Stimulated activated CD4-positive, alpha-beta T cell treated with anti-CD3 and anti-CD28 coated beads, Interleukin-15, amount 100 ng/mL, for 1 hour (primary cell): ENCODE measurements at places on chromosomes 7 and 10.

GRCh38 chr7:134669845-134670373 lies 23.3 kb downstream of the BPGM start:
- peak; percentile 53 for DNase-seq

DNA sequence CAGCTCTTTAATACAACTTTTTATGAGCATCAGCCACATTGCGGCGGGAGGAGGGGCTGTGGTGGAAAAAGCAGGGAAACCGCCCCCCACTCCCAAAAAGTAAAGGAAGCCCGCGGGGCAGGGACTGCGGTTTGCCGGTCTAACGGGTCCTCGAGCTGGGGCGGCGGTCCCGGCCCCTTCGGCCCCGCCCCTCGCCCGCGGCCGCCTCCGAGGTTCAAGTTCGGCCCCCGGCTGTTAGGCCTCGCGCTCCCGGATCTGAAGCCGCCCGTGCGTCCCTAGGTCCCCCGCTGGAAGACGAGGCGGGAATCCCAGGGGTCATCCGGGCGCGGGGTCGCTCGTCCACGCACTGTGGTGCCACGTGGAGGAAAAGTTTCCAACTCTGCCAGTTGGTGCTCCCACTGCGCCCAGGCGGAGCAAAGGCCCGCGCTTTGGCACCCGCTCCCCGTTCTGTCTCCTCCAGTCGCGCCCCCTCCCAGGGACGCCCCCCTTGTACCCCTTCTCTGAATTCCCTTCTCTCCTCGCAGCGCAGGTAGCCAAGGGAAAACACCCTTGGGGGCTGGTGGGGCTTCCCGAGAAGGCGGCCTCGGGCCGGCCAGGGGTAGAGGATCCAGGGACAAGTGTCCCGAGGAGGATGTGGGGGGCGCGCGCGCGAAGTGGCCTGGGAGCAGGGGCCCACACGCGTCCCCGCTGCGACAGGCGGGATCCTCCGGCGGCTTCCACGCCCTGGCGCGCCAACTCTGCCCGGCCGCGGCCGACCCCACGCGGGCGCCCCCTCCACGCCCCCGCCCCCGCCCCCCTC lies 798 bp upstream of the AUTS2 start:
- no peak for DNase-seq

GRCh38 chr10:122359621-122360020 lies 14.9 kb upstream of the PLEKHA1 start:
- no peak for DNase-seq

- no peak for DNase-seq
These were observed 19.4 kb upstream of the FHIP2A start for GRCh38 chr10:114802177-114802576.

DNA sequence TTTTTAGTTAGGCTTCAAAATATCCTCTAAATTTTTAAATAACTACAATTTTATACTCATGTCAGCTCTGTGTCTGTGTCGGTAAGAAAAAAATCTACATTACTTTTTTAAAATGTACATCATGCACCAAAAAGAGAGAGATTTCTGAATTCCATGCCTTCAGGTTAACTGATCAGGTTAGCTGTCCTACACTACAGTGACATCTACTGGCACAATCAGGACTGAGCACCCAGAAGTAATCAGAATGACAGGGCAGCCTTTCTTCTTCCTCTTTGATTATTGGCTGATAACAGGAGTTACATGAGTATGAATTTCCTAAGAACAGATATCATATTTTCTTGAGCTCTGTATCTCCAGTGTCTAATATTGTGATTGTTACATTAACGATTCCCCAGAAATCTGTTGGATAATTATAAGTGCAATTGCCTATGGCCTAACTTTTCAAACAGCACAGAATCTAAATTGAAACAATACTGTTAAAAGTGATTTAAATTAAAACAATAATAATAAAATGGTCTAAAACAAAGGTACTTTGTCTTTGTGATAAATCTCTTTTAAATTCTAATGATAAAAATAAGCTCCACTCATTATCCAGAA lies 41.8 kb upstream of the HYCC1 start:
- DNase-seq, result peak; percentile 4

DNA sequence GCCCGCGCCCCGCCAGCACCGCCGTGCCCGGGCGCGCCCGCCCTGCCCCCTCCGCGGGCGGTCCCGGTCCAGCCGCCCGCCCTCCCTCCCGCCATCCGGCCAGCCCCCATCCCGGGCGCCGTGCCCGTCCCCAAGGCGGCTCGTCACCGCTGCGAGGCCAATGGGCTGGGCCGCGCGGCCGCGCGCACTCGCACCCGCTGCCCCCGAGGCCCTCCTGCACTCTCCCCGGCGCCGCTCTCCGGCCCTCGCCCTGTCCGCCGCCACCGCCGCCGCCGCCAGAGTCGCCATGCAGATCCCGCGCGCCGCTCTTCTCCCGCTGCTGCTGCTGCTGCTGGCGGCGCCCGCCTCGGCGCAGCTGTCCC lies at the start of gene HTRA1:
Gene HTRA1, plus strand, starts transcription at position 187 of the 362 bp plus-strand sequence. Its CDS starts 100 bp downstream, at position 287.
- no peak for DNase-seq
